ENCODE measurements at places on chromosomes 3 and 15.

GRCh38 chr15:31472636-31473384, 146.2 kb downstream of the KLF13 start:
- no peak for DNase-seq

DNA sequence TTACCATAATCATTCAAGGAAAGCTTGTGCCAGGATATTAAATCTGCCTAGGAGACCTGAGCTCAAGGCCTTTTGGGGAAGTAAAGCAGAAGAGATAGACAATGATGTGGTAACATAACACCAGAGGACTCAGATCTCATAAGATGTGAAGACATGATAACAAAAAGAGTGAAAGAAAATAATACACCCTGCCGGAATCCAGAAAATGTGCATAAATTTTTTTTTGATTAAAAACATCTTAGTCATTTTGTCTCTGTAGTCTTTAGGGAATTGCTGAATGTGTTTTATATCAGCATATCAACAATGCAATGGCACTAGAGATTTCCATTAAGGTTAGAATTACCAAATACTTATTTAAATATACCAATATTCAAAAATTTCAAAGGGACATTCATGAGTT, 326.8 kb upstream of the ROBO1 start:
- DNase-seq = no peak

GRCh38 chr15:80942266-80942665, 47.4 kb downstream of the MESD start:
- DNase-seq = no peak

DNA sequence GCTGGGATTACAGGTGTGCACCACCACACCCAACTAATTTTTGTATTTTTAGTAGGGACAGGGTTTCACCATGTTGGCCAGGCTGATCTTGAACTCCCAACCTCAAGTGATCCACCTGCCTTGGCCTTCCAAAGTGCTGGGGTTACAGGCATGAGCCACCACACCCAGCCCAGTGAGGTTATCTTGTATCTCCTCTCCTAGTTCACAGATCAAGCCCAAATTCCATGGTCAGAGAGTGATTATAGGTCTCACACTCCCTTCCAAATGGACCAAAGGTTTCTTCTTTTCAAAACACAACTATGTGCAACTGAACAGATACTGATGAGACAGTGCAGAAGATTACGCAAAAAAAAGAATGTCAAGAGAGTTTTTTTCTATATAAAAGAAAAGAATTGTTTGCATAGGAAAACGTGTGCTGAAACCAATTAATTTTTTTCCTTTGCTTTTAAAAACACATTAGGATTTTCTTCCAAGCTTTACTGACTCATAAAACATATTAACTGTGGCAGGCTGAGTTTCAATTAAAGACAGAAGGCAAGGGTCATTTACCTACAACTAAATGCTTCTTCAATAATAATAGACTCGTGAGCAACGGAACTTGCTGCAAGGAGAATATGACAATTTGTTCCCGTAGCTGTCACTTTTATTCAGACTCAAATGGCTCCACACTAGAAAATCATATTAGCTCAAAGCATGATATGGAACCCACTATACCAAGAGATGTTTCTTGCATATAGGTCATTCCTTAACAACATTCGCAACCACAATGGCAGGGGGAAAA, 30.4 kb upstream of the THUMPD3 start:
- DNase-seq = no peak
